ENCODE measurements at places on chromosomes 1 and 21.

DNA sequence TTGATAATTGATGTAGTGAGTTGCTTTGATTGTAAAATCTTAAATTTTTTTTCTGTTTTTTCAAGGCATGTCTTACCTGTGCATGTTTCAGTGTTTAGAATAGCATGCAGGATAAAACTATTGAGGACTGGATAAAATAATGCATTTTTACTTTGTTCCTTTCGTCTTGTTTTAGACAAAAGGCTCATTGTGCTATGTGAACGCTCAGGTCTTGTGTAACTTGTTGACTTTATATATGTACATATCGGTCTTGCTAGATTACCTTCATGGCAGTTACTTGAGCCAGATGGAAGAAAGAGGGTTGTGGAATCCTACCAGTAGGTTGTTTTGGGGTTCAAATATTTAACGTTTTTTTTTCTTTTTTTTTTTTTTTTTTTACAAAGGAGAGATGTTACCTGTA is 7.0 kb downstream of the NFIA start:
- no peak for DNase-seq

DNA sequence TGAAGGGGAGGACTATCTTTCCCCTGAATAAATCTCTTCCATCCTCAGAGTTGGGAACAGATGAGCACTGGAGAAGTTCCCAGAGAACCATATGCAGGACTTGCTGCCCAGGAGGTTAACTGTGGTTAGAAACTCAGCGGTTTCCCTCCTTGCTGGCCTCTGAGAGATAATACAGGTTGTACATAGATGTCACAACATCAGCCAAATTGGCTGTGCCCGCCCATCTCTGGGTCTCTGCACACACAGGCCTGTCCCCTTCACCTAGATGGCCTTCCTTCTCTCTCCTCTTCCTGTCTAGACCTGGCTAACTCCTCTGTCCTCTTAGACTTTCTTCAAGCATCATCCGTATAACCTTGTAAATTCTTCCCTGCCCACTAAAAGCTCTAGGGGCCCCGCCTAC is 5.7 kb downstream of the RGS5 start:
- DNase-seq, result no peak

DNA sequence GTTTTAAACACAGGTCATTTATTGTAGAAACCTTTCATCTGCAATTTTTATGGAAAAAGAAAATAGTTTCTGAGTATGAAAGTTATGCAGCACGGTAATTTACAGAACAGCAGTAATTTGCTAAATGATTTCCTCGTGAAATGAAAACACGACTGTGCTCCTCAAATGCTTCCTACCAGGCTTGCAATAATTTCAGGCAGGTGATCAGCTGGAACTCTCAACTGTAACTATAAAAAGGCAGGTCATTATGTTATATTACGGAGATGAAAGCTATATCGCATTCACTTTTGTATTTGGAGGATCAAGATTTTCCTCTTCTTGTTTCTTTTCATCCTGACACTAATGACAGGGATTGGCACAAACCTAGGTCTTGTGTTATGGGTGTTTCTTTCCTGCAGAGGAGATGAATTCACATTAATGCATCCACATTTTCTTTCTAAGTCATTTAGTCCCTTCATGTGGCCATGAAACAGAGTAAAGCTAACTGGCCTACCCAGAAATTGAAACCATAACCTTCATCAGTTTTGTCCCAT is 57.4 kb downstream of the SAMSN1 start:
- no peak for DNase-seq

GRCh38 chr1:163205513-163205912 is 2.8 kb upstream of the RGS5 start:
- DNase-seq, result no peak

DNA sequence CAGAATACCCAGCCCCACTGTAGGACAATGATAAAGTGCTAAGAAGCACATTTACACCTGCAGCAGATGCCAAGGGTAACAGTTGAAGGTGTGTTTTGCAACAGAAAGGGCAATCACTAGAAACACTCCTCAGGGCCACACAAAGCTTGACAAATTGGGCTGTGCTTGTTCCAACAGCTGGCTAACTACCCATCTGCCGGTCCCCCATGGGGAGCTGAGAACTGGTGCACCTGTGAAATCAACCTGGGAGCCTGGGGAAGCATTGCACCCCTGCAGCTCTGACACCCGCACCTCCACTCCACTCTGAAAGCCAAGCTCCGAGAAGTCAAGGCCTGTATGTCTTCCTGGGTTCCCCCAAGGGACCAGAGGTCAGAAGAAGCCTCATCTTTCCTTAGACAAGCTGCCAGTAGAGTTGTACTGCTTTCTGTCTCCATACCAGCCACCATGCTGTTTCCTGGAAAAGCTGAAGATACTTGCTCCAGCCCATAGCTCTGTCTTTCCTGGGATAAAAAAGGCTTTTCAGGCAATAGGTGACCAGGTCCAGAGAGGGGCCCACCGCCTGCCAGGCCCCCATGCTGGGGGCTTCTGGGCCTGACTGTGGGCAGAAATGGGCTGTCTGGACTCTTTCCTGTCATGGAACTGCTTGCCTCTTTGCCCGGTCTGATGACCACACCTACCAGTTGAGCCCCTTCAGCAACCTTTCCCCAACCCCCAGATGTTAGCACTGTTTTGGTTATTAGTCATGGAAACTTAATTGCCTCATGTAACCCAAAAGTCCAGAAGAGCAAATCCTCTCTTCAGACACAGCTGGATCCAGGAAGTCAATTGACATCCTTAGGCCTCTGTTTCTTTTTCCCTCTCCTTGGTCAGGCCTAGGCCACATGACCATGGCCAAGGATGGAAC is 93.6 kb downstream of the KIF14 start:
- DNase-seq, result no peak

DNA sequence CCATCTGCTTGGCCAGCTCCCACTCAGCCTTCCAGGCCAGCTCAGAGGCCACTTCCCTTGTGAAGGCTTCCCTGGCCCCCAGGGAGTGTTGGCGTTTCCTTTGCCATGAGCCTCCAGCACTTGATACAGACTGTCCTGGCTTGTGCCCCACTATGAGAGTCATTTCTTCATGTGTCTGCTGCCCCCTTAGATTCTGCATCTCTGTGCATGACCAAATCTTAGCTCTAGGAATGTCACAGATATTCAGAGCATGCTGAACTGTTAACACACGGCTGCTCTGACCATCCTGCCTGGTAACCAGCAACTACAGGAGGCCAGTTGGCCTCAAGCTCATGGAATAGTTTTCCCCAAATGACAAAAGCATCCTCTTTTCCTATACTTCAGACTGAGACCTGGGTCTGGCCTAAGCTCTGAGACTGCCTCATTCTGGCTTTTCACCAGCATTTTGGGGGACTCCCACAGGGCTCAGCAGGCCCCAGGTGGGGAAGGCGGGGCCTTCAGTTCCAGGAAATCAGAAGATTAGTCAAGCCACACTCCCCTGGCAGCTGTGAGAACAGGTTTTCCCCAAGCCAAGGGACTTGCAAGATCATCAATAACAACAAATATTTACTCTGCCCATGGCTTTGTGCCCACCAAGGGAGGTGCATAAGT is 182.6 kb upstream of the EDN2 start:
- no peak for DNase-seq

GRCh38 chr1:59404796-59405195 is 107.9 kb downstream of the FGGY start:
- DNase-seq, result no peak

DNA sequence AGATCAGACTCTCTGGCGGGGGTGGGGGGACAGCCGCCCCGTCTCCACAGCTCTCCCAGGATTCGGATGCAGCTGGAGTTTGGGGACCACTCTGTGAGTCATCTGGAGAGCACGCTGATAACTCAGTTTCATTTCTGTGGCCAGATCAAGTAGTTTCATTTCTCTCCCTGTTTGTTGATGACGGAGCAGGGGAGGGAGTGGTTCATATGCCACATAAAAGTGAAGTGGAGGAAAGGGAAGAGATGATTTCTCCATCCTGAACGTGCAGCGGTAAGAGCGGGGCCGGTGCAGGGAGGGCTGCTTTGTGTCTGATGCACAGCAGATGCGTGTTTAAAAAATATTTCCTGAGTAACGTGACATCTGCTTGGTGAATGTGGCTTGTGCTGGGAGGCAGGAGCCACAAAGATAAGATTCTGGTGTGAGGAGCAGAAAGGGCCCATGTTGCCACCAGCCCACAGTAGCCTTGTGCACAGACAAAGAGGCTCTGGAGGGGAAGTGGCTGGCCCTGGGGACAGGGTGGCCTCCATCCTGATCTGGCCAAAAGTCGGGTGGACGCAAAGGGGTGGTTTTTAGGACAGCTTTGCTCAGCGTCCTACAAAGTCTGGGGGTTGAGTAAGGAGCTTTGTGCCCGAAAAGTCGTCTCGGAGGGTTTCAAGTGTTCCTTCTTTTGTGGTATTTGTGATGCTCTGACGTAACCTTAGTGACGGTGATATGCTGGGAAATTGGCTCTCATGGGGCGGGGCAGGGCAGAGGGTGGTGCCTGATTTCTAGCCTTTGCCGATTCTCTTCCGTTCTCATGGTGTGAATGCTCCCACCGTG is at the start of gene MX2:
MX2 (plus strand) TSS at position 242 of the 819 bp plus-strand sequence. CDS start 14,880 bp downstream, outside the sequence.
- DNase-seq, result no peak

GRCh38 chr1:45656573-45657226 is 29.6 kb downstream of the GPBP1L1 start:
- no peak for DNase-seq

- peak; percentile 63 for DNase-seq
Measured at GRCh38 chr1:1200876-1201810, 5.2 kb downstream of the TNFRSF18 start.

GRCh38 chr1:24955161-24955560 is 25.1 kb upstream of the RUNX3 start:
- no peak for DNase-seq

DNA sequence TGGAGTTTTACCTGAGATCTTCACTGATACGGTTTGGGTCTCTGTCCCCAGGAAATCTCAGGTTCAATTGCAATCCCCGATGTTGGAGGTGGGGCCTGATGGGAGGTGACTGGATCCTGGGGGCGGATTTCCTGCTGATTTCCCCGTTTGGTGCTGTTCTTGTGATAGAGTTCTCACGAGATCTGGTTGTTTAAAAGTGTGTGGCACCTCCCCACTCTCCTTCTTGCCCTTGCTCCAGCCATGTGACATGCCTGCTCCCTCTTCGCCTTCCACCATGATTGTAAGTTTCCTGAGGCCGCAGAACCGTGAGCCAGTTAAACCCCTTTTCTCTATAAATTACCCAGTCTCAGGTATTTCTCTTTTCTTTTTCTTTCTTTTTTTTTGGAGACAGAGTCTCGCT is 126.4 kb upstream of the SLC45A1 start:
- DNase-seq, result no peak

GRCh38 chr1:67666636-67667035 is 18.4 kb upstream of the GADD45A start:
- DNase-seq, result no peak

DNA sequence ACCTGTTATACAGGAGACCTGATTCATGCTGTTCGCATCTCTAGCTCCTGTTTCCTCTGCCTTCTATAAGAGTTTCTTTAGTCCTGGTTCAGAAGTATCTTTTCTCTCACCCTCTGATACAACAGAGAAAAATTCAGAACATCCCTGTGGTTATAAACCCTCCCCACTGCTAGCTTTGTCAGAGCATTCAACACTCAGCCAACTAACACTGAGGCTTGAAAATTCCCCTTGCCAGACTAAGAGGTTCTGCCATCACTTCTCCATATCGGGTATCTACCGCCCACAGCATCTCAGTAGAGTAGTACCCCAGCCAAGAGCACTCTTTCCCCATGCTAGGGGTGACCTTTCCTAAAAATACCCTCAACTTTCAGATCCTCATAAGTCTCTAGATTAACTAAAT is 19.6 kb upstream of the PIK3R3 start:
- DNase-seq, result no peak

GRCh38 chr1:202160377-202160940 is at the start of gene PTPN7:
PTPN7 (minus strand) TSS chr1:202160602; CDS start chr1:202159402, 1,200 bp downstream.
- DNase-seq, result no peak

- no peak for DNase-seq
Measured at GRCh38 chr1:40720493-40720892, 29.0 kb downstream of the NFYC start.

GRCh38 chr1:226684026-226684425 is 55.1 kb downstream of the ITPKB start:
- no peak for DNase-seq

DNA sequence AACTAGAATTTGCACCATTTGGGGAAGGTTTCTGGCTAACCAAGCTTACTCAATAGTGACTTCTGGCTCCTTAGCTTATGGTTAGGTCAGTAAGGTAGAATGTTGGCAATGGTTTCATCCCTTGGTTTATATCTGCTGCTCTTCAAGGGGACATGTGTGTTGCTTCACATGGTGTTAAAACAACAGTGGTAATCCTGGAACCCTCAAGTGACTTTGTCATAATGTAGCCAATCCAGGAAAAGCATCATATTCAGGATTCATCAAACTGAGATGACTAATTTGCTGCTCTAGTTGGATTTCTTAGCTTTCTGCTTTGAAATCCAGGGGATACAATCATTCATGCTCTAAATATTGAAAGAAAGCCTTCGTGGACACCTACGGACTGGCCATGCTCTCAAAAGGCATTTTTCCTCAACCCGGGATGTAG is 108.7 kb downstream of the RGL1 start:
- DNase-seq, result no peak

DNA sequence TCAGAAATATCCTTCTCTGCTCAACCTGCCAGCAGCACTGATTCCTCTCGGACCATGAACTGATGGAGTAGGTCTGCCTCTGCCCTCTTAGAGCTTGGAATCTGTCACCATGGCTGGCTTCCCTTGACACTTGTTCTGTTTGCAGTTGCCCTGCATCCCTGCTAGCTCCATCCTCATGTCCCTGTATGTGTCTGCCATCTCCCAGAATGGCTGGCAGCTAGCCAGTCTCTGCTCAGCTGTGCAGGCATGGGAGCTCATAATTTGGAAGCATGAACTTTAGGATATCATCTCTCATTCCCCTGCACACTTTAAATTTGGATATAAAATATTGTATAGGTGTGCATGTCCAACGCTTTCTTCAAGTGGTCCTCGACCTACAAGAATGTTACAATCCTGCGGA is 95.4 kb downstream of the C1orf94 start:
- no peak for DNase-seq

- DNase-seq, result no peak
Measured at GRCh38 chr1:197896301-197896700, 6.1 kb upstream of the C1orf53 start.

DNA sequence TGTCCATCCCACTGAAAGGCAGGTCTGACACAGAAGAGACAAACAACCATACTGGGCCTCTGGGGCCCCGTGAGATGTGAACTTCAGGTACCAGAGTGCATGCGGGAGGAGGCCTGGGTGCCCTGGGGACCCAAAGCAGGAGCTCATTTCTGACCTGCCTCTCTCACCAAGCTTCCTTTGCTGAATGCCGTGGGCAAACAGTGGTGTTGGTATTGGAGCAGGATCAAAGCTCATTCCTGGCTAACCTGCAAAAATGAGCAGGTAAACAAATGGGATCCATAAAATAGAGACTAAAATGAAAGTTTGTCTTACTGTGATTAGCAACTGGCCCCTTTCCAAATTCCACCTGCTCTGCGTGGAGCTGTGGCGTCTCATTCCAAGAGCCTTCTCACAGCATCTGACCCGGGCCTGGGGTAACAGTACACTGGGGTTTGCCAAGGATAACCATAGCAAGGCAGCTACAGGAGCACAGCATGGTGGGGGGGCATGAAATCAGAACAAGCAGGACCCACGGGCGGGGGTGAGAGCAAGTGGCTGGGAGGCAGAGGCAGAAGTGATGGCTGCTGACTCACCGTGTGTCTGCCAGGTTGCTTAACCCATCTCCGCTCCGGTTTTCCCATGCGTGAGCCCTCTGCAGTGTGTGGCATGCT is 103.6 kb downstream of the KIF26B start:
- no peak for DNase-seq

Data from ovary (tissue), 10 donors.